ENCODE measurements at places on chromosomes 16 and 17. TPM values are rescaled to one million over a fixed set of nuclear protein-coding genes. Genes with fewer than 3 reads are reported as not detected.

GRCh38 chr17:70072546-70073309 is 2.3 kb upstream of the KCNJ16 start:
- no peak for DNase-seq

The ETV4 gene
- total RNA-seq, result 4.4 TPM

- no peak for DNase-seq
Measured at GRCh38 chr16:85522308-85522841, 90.7 kb upstream of the GSE1 start.

The KLHL10 gene
- not detected for total RNA-seq

DNA sequence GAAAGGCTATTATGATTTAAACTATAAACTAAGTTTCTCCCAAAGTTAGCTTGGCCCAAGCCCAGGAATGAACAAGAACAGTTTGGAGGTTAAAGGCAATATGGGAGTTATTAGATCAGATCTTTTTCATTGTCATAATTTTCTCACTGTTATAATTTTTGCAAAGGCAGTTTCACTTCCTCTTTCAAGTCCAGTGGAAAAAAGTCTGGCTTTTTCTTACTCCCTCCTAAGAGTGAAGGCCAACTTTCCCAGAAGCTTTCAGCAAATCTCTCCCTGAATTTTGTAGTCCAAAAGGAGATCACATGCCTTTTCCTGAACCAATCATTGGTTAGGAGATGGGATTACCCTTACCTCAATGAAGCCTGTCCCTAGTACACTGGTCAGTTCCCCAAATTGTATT is 9.1 kb upstream of the BLMH start:
- DNase-seq, result no peak
